Stimulated activated CD4-positive, alpha-beta T cell treated with anti-CD3 and anti-CD28 coated beads, Interleukin-1b, Interleukin-23, amount 100 ng/mL, for 24 hours (primary cell): ENCODE measurements at places on chromosomes 7 and 10.

DNA sequence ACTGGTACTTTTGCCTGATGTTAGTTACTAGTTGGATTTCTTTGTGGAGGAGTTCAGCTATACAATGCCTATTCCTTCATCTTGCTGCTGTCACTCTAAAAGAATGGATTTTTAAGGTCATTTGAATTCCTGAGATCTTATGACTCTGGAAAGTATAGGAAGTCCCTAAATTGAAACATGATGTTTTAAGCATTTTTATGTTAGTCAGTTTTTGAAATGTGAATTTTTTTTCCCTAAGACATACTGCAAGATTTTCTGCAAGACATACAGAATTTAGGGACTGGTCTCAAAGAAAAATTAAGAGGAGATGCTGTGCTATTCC, 355.8 kb downstream of the SUGCT start:
- DNase-seq, result no peak

GRCh38 chr10:7718685-7719084, 15.6 kb downstream of the ITIH2 start:
- DNase-seq, result no peak

- no peak for DNase-seq
Observed at GRCh38 chr7:157278791-157279724, 57.7 kb upstream of the DNAJB6 start.

DNA sequence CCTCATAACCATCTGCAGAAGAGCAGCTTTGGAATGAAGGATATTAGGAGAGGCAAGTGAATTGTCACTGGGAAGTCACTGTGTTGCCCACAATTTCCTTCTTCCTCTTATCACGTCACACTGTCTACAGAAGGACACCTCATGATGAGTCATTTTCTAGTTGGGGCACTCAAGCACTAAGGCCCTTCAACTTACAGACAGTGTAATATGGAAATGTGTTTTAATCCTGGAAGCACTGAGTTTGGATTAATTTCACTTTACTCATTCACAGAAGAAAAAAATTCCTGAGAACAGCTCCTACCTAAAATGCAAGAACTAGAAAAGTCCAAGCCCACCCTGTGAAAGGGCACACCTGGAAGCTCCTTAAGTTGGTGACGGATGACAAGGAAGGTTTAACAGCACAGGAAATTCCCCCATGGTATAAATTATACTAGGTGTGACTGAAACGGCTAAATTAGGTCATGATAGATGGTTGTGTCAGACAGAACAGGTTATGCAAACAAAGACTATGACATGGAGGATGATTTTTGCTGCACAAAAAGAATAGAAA, 56.6 kb downstream of the PARD3 start:
- DNase-seq, result no peak

DNA sequence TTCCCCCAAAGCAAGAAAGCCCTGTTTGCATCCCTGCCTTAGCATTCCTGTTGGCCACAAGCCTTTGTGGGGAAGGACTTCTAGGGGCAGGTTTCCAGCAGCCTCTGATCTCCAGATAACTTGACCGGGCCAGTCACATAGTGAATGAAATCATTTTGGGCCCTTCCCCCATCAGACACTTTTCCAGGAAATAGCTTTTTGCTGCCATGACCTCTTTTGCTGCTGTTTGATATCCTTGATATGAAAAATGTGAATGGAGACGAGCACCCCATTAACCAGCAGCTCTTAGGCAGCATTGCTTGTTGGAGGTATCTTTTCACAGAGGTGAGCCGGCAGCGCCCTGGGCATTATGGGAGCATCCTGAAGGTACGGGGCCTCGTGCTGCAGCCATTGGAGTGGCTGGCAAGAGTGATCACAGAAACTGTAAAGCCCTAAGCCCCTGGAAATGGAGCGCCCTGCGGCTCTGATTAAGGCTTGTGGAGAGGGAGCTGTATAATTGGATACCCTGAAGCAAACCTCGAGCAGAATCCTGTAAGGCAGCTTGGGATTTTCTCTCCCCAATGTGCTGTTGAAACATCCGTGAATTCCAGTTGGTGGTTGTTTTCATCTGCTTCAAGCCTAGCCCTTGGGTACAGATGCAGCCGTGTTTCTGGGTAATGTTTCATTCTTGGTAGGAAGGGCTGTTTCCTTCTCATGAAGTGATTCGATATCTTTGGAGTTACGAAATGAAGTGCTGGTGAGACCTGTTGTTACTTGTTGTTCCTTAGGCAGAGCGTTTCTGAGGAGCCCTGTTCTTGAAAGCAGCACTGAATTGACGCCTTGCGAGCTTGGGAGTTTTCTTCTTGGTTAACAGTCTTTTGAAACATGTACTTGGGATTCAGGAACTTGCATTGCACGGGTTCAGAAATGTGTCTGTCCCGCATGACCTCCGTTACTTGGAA, 179.0 kb downstream of the PTEN start:
- no peak for DNase-seq

- no peak for DNase-seq
Observed at GRCh38 chr10:89556600-89556999, 21.2 kb upstream of the SLC16A12 start.

DNA sequence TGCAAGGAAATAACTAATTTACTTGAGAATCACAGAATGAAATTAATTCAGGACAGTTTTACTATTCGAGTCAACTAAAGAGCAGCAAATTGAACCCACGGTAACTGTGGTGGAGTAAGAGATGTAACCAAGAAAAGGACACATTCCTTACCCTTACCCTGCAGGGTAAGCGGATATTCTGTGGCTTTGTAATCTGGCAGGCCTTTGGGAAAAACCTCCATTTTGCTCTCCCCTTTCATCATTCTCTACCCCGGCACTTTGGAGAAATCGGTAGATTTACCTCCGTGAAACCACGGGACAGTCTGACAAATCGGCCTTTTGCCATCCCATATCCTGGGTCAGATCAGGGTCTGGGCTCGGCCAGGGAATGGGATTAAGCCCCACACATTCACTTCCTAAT, 18.4 kb downstream of the RCC1L start:
- DNase-seq, result no peak

DNA sequence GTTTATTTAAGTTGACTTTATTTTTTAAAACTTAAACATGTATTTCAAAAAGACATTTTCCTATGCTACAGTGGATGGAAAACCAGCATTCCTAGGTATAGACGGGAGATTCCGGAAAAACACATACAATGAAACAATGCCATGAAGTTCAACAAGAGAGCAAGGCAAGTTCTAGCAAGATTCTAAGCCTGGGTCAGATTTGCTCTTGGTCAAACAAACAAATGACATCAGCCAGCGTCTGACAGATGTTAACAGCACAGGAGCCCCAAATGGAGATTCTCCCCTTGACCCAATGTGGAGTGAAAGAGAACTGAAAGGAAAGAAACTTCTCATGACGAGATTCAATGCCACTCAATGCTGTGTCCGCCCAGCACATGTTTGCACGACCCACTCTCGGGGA, 149.9 kb downstream of the NEURL1 start:
- no peak for DNase-seq

- no peak for DNase-seq
Observed at GRCh38 chr10:128522551-128523308, 396.5 kb upstream of the MKI67 start.

DNA sequence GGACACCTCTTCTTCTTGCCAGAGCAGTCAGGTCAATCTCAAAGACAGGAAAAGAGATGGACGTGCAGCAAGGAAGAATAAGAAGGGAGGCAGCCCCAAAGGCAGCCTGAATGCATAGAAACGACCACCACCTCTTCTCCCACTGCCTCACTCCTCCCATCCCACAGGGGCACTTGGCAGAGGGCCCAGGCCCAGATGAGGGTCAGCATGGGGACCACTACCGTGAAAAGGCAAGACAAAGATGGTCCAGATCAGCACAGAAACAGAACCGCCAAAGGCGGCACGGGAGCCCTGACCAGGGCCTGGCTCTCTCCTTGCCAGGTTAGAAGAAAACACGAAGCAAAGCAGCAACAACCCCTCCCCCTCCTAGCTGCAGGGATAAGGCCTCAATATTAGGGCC, 1.9 kb upstream of the NDST2 start:
- no peak for DNase-seq

- no peak for DNase-seq
Observed at GRCh38 chr7:21869785-21870402, 75.8 kb downstream of the CDCA7L start.

DNA sequence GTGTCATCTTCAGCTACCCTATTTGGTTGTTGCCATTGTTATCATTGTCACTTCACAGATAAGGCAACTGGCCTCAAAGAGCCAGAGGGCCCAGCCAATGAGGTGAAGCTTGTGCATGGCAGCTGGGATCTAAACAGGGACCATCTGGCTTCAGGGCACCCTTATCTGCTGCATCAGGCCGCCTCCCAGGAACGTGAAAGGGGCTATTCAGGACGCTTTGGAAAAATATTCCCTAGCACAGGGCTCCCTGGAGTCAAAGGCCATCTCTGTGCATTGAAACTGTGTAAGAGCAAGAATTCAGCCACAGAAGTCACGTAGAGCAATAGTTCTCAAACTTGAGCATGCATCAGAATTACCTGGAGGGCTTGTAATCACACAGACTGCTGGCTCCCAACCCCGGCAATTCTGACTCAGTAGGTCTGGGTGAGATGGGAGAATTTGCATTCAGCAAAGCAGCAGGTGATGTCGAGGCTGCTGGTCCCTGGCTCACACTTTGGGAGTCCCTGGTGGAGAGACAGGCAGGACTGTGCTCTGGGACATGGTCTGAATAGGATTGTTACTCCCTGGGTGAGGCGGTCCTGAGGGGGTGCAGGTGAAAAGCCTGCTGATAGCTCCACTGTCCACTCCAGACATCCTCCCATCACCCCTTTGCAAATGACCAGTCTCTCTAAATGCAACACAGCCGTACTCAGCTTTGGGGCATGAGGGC, 21.5 kb upstream of the PLEKHA1 start:
- DNase-seq, result no peak

DNA sequence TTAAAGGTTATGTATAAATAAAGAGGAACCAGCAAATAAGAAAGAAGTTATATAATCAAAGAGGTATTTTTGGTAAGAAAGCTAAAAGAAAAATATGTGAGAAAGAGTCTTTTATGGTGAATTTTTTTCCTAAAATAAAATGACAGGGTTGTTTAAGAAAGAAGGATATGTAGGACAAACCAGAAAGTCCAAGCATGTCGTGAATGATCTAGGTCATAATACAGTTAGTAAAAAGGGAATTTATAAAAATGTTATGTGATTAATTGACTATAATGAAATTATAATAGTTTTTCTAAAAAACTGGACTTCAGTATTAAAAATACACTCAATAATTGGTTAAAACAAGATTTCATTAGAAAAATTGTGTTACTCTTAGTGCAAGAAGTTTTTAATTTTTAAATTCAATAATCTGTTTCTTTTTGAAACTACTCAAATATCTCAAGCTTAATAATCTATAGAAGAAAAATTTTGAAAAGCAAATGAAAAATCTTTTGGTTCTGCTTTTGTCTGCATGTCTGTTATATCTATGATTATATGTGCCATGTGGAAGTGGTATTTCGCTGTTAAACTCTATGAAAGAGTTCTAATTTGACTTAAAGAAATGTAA, 23.3 kb downstream of the AVL9 start:
- DNase-seq, result no peak

DNA sequence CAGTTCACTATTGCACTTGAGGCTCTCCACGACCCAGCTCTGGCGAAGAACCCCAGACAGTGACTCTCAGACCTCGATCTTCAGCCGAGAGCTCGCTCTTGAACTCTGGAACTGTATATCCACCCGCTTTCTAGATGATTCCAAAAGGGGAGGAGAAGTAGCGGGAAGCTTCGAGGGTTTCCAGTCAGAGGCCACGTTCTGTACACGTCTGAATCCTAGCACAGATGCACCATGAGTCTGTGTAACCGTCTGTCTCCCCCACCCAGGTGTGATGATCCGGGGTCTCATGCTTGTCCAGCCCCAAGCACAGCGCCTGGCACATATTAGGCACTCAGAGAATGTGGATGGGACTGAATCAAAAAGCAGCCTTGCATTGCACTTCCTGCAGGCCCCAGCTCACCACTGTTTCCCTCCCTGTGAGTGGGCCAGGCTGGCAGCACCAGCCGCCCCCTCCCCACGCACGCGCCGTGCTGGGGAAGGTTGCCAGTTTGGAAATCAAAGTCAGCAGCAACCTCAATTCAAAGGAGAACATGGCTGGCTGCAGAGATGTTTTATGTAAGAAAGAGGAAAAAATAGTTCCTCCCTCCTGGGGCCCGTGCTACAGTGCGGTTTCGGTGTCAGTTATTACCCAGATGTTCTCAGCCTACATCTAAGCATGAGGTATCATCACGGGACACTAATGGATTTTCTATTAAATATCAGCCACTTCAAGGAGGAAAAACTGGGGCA, 5.7 kb downstream of the GRID2IP start:
- no peak for DNase-seq

DNA sequence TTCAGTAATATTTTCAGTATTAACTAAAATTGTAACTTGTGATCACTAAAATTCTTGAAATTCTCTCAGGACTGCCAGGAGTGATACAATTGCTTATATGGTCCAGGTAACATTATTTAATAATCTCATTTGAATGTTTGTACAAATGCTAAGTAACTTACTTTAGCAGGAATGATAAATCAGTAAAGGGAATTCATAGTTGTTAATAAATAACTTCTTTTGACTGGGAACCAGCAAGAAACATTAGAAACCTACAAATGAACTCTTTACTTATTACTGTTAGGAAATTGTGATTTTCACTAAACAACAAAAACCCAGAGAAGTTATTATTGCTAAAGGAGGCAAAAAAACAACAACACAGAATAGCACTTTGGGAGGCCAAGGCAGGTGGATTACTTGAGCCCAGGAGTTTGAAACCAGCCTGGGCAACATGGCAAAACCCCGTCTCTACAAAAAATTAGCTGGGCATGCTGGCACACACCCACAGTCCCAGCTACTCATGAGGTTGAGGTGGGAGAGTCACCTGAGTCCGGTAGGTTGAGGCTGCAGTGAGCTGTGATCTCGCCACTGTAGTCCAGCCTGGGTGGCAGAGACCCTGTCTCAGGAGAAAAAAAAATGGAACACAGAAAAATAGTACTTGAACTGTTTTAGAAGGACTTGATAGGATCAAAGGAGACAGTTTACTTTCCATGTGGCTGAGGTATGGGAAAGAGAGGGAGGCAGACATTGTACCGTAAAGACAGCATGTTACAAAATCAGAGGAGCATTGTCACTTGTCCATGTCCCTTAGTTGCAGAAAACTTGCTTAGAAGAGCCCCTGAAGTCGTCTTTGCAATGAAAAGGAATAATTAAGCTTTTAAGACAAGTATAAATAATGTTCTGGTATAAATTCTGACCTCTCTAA, 53.1 kb downstream of the SHOC2 start:
- DNase-seq, result no peak

- DNase-seq, result no peak
Observed at GRCh38 chr7:30436046-30436445, 42.5 kb downstream of the NOD1 start.

GRCh38 chr10:51706225-51706624, 6.8 kb upstream of the CSTF2T start:
- no peak for DNase-seq

GRCh38 chr7:104956753-104957450, 57.1 kb upstream of the KMT2E start:
- DNase-seq, result no peak

- no peak for DNase-seq
Observed at GRCh38 chr7:98474558-98474957, 73.7 kb upstream of the BAIAP2L1 start.

DNA sequence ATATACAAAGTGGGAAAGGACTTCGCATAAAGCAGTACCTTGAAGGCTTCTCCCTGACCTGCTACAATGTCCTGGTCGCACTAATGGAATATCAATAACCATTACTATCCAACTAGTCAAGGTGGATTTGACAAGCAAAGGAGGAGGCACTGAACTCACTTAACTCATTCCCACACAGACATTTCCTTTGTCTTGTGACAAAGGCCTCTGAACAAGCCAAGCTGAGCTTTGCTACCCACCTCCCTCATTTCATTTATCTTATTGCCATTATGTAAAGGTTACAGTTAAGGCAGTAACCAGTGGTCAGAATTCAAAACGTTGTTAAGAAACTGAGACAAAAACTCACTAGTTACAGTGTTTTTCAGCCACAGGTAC, 7.3 kb downstream of the ELMO1 start:
- DNase-seq, result no peak
